CD4-positive, alpha-beta T cell treated with Interleukin-6 for 4 hours (primary cell): ENCODE measurements at places on chromosomes 2 and 18.

GRCh38 chr18:41353777-41354528 is 601.1 kb upstream of the PIK3C3 start:
- no peak for DNase-seq

- no peak for DNase-seq
Observed at GRCh38 chr2:241770185-241770935, 6.3 kb upstream of the GAL3ST2 start.

DNA sequence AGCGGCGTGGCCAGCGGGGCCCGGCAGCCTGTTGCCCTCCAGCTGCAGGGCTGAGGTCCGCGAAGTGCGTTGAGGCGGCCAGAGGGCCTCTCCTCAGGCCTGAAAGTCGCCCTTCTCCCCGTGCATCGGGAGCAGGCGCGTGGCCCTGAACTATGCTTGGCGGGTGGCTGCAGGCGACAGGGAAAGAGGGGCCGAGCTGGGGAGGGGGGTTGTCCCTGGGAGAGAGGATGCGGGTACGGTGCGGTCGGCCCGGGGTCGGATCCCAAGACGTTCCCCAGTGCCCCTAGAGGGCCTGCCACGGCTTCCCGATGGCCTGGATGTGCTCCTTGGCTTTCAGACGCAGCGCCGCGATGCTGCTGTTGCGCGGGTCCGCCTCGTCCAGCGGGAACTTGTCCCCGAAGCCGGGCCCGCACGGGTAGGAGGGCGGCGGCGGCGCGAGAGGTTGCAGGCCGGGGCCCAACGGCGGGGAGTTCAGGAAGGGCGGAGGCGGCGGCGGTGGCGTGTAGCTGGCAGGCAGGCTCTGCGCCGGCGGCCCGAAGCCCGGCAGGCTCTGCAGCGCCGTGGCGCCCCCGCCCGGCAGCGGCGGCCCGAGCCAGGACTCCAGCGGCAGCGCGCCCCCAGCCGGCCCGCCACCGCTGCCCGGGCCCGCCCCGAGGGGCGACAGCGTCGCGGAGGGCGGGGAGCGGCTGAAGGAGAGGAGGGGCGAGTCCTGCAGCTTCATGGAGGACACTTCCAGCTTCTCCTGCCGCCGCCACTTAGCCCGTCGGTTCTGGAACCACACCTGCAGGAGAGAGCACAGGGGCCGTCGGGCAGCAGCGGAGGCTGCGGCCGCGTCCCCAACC is 4.3 kb downstream of the RAX start:
- DNase-seq = no peak

GRCh38 chr18:64244571-64244970 is 95.7 kb upstream of the LINC00305 start:
- DNase-seq = no peak

DNA sequence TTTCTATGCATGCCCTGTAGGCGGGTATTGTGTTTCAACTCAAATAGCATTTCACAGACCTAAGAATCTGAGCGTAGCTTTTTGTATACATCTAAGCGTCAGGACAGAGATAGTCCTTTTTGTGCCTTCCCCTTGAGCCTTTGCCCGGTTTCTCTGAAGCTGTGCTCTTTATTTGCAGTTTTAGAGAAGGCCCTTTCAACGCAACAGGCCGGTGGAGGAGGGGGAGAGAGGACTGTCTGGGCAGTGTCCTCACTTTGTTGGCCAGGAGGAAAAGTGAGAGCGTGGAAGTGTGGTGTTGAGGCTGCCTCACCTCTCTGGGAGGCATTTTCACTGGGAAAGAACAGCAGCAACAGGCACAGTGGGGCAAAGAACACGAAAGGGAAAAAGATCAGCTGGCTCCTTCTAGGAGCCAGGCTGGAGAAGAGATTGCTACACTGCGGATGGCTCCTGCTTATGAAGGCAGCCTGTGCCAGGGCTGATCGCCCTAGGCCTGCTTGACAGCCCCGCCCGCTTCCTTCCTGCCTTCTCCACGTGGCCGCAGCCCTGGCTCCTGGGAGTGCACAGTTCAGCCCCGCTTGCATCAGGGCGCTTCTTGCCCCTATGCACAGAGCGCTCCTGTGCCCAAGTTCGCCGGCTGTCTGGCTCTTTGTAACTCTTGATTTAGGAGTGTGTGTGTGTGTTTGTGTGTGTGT is 195.6 kb upstream of the POU3F3 start:
- DNase-seq = no peak
